DMS 273 treated with DMSO at 0.1 percent for 48 hours (cell line): ENCODE measurements at places on chromosomes 7 and 10.

DNA sequence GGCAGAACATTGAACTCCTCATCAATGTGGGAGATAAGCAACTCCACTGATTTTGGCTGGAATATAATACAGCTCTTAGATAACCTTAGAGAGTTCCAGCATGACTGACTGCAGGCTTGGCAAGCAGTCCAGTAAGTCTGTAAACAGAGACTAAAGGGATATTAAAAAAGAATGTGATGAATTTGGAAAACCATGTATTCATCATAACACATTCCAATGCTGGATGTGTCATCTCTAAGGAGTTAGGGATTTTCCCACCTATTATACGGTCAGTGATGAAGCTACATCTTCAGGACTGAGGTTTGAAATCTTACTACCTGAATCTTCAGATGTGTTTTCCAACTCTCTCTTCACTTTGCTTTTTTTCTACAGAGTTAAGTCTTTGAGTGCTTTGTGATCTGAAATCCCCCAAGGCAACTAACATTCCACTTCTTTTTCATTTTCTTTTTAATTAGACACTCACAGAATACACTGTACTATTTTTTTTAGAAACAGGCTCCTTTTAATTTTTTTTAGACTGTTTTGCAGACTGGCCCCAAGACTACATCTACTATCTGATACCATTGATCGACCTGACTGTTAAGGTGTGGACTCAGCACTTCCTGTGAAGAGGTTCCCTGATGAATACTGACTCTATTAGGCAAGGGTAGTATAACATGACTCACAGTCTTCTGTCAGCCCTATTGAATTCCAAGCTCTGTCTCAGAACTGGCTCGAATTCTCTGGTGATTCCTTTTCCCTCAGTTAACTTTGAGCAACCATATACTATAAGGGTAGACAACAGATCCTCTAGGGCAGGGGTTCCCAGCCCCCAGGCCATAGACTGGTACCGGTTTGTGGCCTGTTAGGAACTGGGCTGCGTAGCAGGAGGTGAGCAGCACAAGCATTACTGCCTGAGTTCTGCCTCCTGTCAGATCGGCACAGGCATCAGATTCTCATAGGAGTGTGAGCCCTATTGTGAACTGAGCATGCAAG, 678.2 kb downstream of the GRM8 start:
- DNase-seq = no peak

DNA sequence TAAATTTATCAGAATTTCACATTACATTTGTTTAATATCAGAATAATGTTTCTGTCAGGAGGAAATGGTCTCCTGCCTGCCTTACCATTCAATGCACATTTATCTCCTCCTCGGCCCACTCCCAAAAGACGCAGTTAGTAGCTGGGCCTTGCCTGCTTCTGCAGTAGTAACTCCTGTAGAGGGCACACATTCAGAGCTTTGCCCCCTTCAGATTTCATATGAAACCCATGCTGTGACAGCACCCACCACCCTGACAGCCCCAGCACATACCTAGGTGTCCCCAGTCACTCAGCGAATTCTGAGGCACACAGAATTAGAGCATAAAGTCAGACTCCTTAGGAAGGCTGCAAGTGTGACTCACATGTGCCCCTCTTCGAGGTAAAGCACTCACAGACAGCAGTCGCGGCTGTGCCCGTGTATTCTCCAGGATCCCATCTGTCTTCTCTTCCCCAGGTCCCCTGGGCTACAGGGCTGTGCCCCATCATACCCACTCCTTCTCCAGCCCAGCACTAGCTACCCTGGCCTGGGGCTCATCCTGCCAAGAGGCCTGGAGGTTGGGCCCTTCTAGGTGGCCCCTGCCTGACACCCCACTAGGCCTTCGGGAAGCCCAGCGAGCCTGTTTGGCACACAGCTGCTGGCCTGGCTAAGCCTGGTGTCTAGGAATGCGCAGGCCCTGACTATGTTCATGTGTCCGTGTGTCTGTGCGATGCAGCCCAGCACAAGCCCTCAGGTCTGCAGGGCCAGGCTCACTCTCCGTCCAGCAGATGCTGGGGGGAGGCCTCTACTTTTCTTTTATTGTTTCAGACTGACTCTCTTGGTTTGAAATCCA, 4.7 kb upstream of the DEPP1 start:
- DNase-seq = no peak

GRCh38 chr7:50287129-50287528, 17.4 kb upstream of the IKZF1 start:
- no peak for DNase-seq

- DNase-seq = no peak
Observed at GRCh38 chr10:75276069-75276872, 40.5 kb upstream of the COMTD1 start.
